ENCODE measurements at places on chromosomes 5 and 9.

DNA sequence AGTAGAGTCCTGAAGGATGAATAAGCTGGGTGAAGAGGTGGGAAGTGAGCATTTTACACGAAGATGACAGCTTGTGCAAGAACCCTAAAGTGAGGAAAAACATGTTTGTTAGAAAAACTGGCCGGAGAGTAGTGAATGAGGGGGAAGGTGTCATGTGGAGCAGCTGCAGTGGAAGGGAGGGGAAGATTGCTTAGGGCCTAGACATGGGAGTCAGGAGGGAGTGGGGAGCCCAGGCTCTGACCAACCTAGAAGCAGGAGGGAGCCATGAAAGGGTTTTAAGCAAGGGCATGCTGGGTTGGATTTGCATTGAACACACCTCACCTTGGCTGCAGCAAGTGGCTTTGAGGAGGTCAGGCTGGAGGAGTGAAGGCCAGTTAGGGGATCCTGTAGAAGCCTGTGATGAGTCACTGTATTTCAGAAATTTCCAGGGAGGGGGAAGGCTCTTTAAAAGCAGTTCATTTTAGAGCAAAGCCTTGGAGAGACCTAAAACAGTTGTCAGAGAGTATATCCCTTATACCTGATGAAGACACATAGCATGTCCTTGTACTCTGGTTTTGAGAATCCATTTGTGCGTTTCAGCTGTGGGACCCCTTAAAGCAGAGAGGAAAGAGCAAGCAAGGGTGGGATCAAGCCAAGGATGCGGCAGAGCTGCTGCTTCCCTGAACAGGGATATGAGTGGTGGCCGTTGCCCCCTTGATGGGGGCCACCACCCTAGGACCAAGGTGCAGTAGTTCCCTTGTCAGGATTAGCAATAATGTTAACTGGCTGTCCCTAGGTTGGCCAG lies 45.4 kb downstream of the ANGPTL2 start:
- DNase-seq: no peak

- DNase-seq: no peak
Measured at GRCh38 chr9:98550206-98550820, 158.4 kb downstream of the GABBR2 start.

DNA sequence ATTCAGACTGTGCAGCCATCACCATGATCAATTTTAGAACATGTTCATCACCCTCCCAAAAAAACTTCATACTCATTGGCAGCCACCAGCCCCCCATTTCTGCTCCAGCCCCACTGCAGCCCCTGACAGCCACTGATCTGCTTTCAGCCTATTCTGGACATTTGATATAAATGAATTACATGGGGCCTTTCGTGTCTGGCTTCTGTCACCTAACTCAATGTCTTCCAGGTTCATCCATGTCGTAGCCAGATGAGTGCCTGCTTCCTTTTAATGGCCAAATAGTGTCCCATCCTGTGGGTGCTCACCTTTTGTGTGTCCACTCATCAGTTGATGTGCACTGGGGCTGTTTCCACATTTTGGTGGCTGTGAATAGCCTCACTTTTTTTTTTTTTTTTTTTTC lies 63.5 kb downstream of the HMCN2 start:
- DNase-seq: no peak

DNA sequence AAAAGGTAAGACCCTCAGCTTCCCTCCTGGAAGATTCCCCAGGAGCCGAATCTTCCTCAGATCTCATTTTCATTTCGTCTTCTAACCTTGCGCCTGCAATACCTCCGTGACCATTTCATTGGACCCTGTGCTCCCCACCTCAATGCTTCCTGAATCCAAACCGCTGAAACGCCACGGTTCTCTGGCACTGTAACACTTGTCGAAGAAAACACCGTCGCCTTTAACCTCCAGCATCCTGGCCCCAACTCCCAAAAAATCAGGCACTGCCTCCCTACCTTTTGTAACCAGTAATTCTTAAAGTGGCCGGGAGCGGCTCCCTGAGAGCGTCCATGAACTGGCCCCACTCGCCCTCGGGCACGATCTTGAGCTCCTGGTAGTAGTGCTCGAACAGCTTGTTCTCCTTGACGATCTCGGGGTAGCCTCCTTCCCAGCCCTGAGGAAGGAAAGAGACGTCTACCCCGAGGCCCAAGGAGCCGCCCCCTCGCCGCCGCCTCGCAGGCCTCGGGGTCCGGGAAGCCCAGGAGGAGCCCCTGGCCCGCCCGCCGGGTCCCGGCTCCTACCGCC lies 438 bp downstream of the NSUN2 start:
- DNase-seq: peak; percentile 3

GRCh38 chr5:171450423-171451331 lies 31.2 kb downstream of the FGF18 start:
- DNase-seq: peak; percentile 53

GRCh38 chr9:105879181-105879580 lies 184.8 kb downstream of the TMEM38B start:
- no peak for DNase-seq

DNA sequence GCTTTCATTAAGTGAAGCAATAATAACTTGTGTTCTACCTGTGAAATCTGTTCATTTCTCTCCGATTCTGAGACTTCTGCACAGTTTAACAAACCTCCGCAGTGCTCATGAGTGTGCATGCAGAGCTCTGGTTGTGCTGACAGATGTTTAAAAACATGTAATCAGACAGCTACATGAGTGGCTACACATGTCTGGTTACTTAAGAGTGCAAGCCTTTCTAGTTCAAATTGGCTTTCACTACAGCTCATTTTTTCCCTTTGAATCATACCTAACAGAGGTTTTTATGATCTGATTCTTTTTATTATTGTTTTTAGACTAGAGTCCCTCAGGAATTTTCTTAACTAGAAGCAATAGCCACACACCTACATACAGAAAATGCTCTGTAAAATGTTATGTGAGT lies 310.2 kb downstream of the ARRDC3 start:
- DNase-seq: no peak

GRCh38 chr5:16600397-16600796 lies 16.4 kb downstream of the RETREG1 start:
- DNase-seq: no peak

DNA sequence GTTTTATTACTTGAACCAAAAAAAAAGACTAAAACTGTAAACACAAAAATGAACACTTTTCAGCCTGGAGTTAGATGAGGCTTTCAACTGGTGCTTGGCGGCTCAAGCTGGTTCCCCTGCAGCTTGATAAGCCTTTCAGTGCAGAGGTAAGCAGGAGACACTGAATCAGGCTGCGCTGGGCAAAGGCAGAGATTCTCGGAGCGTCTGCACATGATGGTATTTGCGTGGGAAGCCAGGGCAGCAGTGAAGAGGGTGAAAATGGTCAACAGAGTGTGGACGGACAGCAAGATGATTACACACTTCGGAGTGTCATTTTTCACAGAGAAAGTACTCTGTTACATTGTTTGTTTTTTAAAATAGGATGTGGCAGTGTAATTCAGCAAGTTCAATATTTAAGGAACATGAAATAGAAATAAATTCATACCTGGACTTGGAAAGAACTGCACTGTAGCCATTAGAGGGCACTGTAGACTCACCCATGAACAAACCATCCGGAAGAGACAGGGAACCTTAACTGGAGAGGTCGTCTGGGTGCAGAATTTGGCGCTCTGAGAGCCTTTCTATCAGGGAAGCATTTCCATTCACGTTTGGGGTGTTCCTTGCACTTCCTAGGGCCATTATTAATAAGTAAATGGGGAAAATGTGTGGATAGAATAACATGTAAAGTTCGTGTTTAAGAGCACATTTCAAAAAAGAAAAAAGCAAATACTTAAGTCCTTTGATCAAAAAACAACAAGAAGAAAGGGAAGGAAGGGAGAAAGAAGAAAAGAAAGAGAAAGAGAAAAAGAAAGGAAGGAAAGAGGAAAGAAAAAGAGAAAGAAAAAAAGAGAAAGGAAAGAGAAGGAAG lies 69.8 kb downstream of the ICE1 start:
- no peak for DNase-seq

GRCh38 chr9:123225995-123226394 lies 42.4 kb downstream of the STRBP start:
- DNase-seq: no peak

- DNase-seq: no peak
Measured at GRCh38 chr9:108766626-108767161, 89.1 kb downstream of the ACTL7B start.

DNA sequence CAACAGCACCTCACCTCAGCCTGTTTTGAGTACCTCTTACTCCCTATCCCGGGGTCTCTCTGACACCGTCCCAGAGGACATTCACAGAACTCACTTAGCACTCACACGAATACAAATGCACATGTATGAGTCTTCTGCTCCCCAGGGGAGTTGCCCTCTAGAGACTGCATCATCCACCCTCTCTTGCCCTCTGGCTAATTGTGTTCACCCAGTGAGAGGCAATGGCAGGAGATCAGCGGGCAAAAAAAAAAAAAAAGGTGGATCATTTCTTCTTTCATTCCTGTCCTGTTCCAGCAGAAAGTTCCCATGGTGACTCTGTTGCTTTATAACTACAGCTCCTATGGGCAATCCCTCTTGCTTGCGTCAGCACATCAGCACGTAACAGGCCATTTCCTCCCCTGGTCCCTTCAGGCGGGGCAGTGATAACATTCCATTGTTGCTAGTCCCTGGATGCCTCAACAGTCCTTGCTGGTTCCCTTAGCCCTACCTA lies 23.5 kb upstream of the SNX2 start:
- no peak for DNase-seq

- no peak for DNase-seq
Measured at GRCh38 chr5:109215040-109215439, 194.7 kb downstream of the PJA2 start.

DNA sequence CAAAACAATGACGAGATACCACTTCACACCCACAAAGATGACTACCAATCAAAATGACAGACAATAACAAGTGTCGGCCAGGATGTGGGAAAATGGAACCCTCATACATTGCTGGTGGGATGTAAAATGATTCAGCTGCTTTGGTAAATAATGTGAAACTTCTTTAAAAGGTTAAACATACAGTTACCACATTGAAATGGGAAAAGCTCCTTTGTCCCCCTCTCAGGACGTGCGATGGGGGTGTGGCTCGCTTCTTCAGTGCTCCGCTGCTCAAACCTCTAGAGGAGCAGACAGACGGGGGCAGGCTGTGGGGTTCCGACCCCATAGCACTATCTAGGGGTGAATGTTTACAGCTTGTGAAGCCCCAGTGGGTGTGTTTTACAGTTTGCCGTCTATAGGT lies 8.0 kb upstream of the PLPP6 start:
- DNase-seq: no peak

DNA sequence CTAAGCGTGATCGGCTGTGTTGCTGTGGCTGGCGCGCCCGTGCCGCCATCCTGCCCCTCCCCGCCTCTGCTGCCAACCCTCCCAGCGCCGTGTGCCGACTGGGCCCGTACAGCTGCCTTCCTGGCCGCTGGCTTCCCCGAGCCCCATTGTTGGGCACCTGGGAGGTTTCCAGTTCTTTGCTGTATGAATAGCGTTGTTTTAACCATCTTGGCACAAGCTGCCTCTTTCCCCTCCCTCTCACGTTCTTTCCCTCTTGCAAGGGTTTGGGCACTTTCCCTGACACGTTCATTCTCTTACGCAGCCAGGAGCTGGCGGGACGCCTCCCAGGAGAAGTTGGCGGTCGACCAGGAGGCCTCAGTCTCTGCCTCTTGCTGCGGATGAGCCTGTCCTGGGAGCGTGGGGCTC lies 43.1 kb upstream of the RXRA start:
- DNase-seq: no peak

- no peak for DNase-seq
Measured at GRCh38 chr5:158819840-158820620, 279.7 kb downstream of the EBF1 start.

DNA sequence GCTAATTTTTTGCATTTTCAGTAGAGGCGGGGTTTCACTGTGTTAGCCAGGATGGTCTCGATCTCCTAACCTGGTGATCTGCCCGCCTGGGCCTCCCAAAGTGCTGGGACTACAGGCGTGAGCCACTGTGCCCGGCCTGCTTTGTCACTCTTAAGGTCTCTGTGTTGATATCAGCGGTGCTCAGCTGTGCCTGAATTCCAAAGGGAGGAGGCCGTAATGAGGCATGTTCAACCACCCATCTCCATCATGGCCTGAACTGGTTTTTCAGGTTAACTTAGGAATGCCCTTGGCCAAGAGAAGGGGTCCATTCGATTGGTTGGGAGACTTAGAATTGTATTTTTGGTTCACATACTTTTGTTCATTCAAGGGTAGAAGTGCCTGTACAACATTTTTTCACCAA lies 22.0 kb downstream of the HSD17B3 start:
- no peak for DNase-seq

DNA sequence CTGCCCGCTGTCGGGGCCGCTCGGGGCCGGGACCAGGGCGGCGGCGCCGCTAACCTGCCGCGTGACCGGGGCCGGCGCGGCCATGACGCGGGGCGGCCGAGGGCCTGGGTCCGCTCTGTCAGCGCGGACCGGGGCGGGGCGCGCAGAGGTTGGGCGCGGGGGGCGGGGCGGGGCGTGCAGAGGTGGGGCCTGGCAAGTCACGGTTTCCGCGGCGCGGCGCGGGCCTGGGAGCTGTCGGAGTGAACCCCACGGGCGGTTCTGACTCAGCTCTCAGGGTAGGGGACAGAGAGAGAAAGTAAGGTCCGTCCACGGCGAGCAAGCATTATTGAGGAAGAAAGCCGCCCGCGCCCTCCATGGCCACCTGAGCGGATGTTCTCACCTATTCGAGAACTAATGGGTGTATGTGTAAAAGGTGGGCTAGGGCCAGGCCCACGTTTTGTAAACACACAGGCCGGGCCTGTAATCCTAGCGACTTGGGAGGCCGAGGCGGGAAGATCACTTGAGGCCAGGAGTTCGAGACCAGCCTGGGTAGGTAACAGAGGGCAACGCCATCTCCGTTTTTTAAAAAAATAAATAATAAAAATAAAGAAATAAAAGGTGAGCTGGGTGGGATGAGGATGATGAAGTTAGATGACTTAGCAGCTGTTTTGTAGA lies at the start of gene PRXL2C:
TSS of gene PRXL2C (minus strand) at position 120 of the 654 bp plus-strand sequence. CDS start at position 84, 36 bp downstream.
- DNase-seq: peak; percentile 83

GRCh38 chr5:137320056-137321045 lies 178.8 kb downstream of the SPOCK1 start:
- no peak for DNase-seq

GRCh38 chr9:19493174-19493811 lies 84.5 kb downstream of the ACER2 start:
- DNase-seq: peak; percentile 45

GRCh38 chr5:78809444-78809843 lies 160.9 kb upstream of the LHFPL2 start:
- no peak for DNase-seq

- no peak for DNase-seq
Measured at GRCh38 chr5:5291357-5291756, 131.1 kb upstream of the ICE1 start.

GRCh38 chr5:91101600-91102379 lies 281.3 kb downstream of the ARRDC3 start:
- DNase-seq: peak; percentile 45

DNA sequence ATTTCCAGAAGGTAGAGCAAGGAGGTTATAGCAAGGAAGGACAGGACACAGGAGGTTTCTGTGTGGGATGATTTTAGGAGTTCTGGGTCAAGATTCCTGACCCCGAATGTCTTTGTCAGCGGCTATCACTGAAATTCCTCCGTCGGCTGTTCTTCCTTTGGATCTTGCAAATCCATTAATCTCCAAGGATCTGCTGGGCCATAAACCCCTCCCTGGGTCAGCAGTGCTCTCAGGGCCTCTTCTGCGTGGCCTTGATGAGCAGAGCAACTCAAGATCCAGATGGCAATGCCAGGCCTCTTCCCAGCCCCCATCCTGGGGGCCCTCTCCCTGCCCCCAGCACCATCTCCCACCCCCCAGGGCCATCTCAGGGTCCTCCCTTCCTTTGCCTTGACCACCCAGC lies 16.3 kb upstream of the COL27A1 start:
- no peak for DNase-seq

- DNase-seq: no peak
Measured at GRCh38 chr5:169772256-169772655, 135.2 kb downstream of the DOCK2 start.
